ENCODE measurements at places on chromosomes 5 and 9.

DNA sequence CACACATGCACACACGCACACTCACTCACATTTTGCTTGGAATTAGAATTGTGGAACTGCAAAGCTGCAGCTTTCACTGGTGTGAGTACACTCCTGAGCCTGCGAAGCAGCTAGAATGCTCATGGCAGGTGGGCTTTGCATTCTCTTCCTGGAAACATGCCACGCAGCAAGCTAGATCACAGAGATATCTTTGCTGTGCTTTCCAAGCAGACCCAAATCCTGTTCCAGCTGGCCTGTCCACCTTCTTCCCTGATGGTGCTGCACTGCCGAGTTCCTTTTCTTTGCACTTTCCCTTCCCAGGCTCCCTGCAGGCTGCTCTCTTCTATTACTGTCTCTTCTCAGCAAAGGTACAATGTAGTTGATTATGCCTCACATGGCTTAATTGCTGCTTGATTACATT lies 92.7 kb upstream of the CKMT2 start:
- no peak for DNase-seq

DNA sequence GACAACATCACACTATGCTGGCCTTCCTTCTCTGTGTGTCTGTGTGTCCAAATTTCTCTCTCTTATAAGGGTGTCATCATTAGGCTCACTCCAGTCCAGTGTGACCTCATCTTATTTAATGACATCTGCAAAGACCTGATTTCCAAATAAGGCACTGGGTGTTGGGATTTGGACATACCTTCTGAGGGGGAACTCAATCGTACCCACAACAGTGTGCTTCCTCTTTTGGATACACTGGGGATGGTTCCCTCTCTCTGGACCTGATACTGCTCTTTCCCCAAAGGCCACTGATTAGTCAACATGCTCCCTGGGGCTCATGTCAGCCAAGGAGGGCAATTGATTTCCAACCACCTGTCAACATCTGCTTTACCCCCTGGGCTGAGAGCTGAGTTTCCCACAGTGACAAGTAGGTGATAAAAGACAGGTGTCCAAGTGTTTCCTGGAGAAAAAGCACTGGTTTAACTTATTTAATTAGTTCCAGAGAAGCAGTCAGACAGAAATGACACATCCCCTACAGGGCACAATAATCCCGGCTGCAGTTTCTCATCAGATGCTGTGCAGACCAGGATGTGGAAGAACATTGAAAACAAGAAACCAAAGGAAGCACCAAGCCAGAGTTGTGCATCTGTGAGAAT lies 17.8 kb upstream of the CEP72 start:
- DNase-seq: no peak

DNA sequence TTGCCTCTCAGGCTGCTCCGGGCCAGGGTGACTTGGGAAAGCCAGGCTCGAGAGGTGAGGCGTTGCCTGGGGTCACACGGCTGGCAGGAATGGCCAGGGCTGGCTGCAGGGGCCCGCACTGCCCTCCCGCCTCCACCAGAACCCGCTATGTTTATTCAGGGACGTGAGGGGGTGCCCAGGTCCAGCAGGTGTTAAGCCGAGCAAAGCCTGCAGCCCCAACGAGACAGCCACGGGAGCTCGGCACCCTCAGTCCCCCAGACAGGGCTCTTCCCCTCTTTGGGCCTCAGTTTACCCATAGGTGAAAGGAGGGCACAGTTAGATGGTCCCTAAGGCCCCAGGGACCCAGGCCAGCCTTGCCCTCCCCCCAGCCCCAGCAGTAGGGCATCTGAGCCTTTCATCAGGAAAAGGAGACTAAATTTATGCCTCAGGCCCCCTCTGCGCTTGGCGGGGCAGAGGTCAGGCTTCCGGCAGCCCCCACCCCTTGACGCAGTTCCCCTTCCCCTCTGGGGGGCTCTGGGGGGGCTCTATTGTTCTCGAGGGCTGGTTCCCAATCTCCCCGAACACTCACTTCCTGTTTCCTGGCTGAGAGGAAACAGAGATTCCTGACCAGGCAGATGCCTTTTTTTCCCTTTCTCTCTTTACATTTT lies 7.1 kb upstream of the EGFL7 start:
- DNase-seq: no peak

DNA sequence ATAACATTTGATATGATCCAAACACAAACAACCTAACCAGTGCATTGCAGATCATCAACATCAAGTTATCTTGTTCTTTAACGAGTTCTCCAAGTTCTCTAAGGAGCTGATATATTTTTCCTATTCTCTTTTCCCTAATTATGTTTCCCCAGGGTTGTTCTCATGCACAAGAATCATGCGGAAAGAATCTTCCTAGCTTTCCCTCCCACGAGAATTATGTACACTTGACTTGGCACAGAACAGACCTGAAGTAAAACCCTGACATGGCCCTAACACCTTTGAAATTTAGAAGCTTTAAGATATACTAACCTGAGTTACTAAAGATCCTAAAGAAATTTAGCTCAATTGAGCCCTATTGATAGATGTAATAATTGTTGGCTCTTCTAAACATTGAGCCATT lies 110.7 kb upstream of the FST start:
- no peak for DNase-seq

DNA sequence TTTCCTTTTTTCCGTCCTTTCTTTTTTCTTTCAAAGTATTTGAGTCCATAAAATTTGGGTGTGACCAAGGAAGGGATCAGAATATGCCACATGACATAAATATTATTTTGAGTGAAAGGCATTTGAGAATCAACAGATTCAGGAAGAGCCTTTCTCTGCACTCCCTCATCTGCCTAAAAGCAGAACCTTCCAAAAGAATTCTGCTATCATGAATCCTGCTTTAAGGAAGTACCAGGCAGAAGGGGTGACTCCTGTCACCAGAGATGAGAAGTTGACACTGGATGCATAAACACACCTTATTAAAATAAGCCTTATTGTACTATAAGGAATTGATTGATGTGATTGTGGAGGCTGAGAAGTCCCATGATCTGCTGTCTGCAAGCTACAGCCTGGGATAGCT lies 196.7 kb downstream of the SREK1 start:
- DNase-seq: no peak

- DNase-seq: no peak
Measured at GRCh38 chr9:91992461-91993041, 42.5 kb upstream of the ROR2 start.

DNA sequence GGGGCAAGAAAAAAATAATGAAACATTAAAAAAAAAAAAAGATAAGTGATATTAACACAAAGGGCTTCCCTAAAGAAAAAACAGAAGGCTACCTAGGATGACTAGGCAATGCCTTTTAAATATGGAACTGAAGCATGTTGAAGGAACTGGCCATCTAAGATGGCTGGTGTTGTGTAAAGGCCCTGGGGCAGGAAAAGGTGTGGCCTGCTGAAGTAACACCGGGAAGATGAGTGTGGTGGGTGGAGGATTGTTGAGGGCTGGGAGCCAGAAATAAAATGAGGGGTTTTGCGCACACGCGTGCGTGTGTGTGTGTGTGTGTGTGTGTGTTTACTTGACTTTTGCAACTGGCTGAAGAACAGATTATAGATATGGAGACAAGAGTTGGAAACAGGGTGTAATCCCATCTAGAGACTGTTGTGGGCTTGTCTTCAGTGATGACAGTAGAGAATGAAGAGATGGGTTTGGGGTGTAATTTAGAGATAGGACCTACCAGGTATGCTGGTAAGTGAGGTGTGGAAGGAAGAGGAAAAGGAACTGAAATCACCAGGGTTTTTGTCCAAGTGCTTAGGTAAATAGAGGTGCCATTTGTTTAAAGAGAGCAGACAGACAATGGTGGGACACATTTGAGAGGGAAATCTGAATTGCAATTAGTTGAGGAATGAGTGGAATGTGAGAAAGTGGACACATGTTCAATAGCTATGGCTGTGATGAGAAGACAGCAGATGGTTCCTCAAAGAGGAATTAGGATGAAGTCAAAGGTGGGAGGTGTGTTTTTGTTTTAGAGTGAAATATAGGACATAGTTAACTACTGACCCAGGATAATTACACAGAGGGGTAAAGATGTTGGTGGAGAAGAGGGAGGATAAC lies 33.9 kb downstream of the RAD23B start:
- no peak for DNase-seq

DNA sequence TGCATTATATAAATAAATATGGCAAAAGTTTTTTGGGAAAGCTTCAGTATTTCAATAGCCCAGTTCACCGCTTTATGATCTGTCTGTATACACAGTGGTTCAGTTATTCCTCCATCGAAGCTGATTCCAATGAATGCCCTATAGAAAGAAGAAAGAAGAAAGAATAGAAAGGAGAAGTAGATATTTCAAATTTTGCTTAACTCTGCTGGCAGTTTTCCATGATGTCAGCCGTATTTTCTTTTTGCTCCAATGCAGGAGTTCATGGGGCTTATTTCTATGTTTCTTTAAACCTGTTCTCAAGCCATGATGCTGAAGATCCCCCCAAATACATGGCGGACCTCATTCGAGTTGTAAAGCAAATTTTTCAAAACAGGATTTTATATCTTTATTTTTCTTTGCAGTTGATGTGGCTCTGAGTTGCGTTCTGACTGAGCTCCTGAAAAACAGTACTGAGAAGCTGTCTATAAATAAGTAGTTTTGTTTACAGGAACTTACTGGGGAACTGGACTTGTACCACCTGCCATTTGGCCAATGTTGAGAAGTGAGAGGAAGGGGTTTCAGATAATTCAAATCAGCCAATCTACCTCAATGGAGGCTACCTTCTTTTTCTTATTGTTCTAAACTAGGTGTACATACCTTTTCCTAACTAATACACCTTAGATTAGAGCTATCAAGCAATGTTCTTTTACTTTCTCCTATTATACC lies 418.5 kb upstream of the MEF2C start:
- no peak for DNase-seq

GRCh38 chr5:173920866-173921555 lies 32.9 kb downstream of the CPEB4 start:
- no peak for DNase-seq

- DNase-seq: no peak
Measured at GRCh38 chr5:33852319-33852718, 39.5 kb downstream of the ADAMTS12 start.

DNA sequence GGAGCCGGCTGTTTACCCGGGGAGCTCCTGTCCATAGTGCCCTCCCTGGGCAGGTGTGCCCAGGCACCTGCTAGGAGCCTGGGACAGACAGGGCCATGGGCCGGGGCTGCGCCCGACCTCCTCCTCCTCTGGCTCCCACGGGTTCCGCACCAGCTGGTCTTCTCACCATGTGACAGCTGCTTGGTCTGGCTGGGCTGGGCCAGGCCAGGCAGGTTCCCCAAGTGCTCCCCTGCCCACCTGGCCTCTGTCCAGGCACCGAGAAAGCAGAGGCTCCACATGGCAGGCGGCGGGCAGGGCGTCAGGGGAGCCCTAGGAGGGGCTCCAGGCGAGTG lies 60.0 kb downstream of the OLFM1 start:
- no peak for DNase-seq
